ENCODE measurements at places on chromosomes 3 and 15. TPM values are rescaled to one million over a fixed set of nuclear protein-coding genes. Genes with fewer than 3 reads are reported as not detected.

The PARP15 gene
- 0.28 TPM for total RNA-seq

DNA sequence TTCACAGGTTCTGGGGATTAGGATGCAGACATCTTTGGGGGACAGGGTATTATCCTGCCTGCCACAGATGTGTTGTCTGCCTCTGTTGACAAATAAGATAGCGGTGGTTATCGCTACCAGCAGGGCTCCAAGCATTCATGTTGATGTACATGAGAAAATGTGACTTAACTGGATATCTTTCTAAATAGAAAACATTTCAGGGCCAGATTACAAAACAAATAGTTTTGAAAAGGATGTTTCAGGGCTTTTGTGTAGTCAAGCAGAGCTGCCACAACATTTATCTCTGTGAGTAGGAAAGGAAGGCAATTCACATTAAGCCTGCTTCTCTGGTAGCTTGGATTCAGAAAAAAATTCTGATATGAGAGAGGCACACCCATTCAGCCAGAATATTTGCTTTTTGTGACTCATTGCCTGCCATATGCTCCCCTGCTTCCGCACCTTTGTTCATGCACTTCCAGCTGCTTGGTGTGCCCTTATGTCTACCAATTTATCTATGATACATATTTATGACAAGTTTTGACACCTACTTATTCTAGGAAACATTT lies 22.8 kb downstream of the PLS1 start:
- no peaks in the 10 kb centered on the region for H3K36me3 ChIP-seq
- no peak overlapping the region for H3K4me3 ChIP-seq
- DNase-seq = no peak
- no peaks in the 10 kb centered on the region for H3K4me1 ChIP-seq
- H3K27me3 ChIP-seq = no peaks in the 10 kb centered on the region

- H3K27ac ChIP-seq = no peak overlapping the region
- DNase-seq = no peak
- no peaks in the 10 kb centered on the region for H3K4me1 ChIP-seq
- H3K4me3 ChIP-seq = no peak overlapping the region
Measured at GRCh38 chr3:136645915-136646314, 106.3 kb downstream of the STAG1 start.

DNA sequence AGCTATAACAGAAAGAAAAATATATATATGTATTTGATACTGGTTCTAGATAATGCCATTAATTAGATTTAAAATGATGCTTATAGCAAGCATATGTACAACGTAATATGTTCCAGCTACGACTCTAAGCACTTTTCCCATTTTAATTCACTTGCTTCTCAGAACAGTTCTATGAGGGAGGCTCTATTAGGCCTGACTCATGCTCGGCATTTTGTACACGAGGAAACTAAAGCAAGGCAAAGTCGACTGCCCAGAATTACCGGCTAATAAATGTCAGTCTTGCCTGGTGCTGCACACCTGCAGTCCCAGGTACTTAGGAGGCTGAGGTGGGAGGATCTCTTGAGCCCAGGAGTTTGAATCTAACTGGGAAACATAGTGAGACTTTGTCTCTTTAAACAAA lies 106.0 kb downstream of the PTPRG start:
- no peak for DNase-seq
- no peaks in the 10 kb centered on the region for H3K36me3 ChIP-seq
- H3K4me3 ChIP-seq = no peak overlapping the region
- no peaks in the 10 kb centered on the region for H3K27me3 ChIP-seq
- 0 out of 2 replicates have a peak, but pooled peaks cover 4% of the 10 kb centered on the region for H3K4me1 ChIP-seq

GRCh38 chr3:107271787-107272387 lies 105.4 kb upstream of the CCDC54 start:
- DNase-seq = peak; percentile 52
- no peak overlapping the region for H3K27ac ChIP-seq
- H3K36me3 ChIP-seq = no peaks in the 10 kb centered on the region
- H3K27me3 ChIP-seq = no peaks in the 10 kb centered on the region

- H3K36me3 ChIP-seq = no peaks in the 10 kb centered on the region
- no peaks in the 10 kb centered on the region for H3K27me3 ChIP-seq
- H3K4me1 ChIP-seq = peaks cover 3% of the 10 kb centered on the region
Measured at GRCh38 chr3:51677358-51677757, 6.3 kb downstream of the TEX264 start.

DNA sequence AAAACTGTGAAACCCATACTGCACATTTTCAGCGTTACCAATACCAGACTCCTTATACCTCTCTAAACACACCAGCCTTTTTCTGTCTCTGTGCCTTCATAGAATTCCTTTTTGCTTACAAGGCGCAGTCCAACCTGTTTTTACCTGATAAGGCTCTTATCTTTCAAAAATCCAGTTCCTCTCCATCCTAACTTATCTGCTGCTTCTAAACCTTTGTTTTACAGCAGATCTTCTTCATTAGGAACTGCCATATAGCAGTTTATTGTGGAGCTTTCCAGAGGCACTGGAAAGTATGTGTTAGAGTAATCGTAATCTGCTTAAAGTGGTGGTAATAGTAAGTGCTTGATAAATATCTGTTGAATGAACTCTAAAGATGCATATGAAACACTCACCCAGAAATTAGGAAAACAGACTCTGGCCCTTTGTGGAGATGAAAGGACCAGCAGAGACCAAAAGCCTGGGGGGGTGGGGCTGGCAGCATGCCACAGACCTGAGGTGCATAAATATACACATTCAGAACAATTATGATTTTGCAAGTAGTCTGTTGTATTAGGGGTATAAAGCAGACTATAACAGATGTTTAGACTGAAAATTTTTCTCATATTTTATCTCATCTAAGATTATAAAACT lies 29.3 kb downstream of the PPP2R3A start:
- H3K4me1 ChIP-seq = no peaks in the 10 kb centered on the region
- no peaks in the 10 kb centered on the region for H3K36me3 ChIP-seq
- DNase-seq = no peak
- no peak overlapping the region for H3K4me3 ChIP-seq
- no peak overlapping the region for H3K27ac ChIP-seq

DNA sequence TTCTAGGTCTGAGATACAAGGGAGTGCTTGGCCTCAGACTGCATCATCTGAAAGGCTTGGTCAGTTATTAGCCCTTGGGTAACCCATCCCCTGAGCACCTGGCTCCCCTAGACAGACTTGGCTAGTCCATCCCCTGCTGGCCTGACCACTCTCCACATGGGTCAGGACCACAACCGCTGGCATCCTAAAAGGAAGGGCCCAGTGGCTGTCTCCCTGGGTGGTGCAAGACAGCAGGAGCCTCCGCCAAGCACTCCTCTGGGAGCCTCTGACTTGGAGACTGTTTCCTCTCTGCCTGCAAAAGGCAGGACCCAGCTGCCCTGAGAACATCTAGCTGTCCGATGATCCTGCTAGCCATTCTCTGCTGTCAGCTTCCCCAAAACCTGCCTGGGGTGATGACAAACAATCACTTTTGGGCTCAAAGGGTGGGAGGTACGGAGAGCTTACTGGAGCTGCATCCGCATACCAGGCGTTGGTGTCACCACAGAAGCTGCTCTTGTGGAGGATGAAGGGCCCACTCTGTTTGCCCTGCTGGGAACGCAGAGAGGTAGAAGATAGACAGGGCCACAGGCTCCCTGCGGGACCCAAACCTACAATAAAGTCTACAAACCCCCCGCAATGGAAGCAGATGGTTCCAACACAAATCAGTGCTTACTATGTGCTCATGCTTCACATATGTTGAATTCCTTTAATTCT lies 108.0 kb upstream of the PRR20G start:
- H3K36me3 ChIP-seq = no peaks in the 10 kb centered on the region
- H3K4me3 ChIP-seq = no peak overlapping the region
- DNase-seq = no peak
- no peak overlapping the region for H3K27ac ChIP-seq

The TEX9 gene
- total RNA-seq = 4.4 TPM

DNA sequence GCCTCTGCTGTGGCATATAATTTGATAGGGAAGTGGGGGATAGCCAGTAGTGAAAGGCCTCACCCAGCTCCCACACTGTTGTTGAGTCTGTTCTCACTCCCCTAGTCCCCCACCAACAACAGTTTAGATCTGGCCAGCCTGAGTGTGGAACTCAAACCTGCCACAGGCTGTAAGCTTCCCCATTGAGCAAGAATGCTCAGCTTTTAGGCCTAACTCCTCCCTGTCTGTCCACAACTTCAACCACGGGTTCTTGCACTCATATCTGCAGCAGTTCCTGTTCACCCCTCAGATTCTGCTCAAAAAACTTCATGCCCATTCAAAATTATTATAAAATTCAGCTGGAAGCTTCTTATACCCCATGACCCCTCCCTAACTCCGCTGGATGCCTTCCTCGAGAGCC lies 975.1 kb downstream of the NSUN3 start:
- H3K27me3 ChIP-seq = no peaks in the 10 kb centered on the region
- no peaks in the 10 kb centered on the region for H3K4me1 ChIP-seq
- H3K36me3 ChIP-seq = no peaks in the 10 kb centered on the region
- DNase-seq = no peak
- H3K4me3 ChIP-seq = no peak overlapping the region

The SPINK8 gene
- total RNA-seq = not detected

GRCh38 chr3:116417151-116417550 lies 28.1 kb downstream of the LSAMP start:
- no peaks in the 10 kb centered on the region for H3K36me3 ChIP-seq
- H3K27me3 ChIP-seq = no peaks in the 10 kb centered on the region
- H3K4me3 ChIP-seq = no peak overlapping the region
- no peaks in the 10 kb centered on the region for H3K4me1 ChIP-seq

DNA sequence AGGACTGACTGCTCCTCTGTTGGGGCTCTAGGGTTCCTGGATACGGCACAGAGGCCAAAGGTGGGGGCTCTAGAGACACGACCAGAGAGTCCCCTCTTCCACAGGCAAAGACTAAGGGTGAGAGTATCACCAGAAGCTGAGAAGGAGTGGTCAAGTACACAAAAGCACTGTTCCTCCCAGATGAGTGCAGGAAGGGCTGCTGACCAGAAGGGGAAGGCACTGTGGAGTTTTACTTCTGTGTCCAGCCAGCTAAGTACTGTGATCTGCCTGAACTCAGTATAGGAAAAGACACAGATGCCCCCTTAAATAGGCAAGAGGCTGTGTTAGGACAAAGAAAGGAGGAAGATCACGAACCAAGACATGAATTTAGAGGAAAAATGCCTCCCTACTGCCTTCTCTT lies 11.7 kb downstream of the MRPS11 start:
- H3K4me1 ChIP-seq = peaks cover 14% of the 10 kb centered on the region
- DNase-seq = no peak
- no peak overlapping the region for H3K4me3 ChIP-seq
- no peaks in the 10 kb centered on the region for H3K27me3 ChIP-seq

DNA sequence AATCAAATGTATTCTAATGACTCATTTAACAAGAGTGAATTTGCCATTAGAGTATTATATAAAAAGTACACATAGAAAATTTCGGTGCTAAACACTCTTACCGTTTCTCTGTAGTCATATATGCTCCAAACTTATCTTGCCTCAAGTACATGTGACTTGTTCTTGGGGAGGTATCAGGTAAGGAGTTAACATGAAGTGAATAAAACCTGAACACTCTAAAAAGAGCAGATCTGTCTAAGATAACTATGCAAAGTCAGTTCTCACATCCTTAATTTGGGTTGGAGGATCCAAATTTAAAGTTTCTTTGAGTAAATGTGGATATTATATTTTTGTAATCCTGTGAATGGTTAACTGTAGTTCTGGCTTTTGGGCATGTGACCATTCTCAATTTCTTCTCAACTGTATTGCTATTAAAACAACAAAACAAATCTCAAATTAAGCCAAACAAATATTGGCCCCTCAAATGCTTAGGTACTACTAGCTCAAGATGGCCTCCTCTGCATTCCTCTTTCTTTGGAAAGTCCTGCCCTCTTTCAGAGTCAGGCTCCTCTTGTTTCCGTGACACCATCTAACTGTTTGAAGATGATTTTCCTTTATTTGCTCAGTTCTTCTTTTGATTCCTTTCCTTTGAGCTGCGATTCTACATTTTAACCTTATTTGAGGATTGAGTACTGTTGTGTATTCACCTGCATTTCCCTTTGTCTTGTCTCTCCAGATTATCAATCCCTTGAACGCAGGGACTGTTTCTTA lies 4.2 kb downstream of the EDEM1 start:
- H3K27me3 ChIP-seq = no peaks in the 10 kb centered on the region
- 0 out of 2 replicates have a peak, but pooled peaks cover 3% of the 10 kb centered on the region for H3K36me3 ChIP-seq
- no peak for DNase-seq
- no peak overlapping the region for H3K27ac ChIP-seq
- no peaks in the 10 kb centered on the region for H3K4me1 ChIP-seq

Data from SJCRH30 (cell line).